ENCODE measurements at places on chromosomes 6 and 20.

DNA sequence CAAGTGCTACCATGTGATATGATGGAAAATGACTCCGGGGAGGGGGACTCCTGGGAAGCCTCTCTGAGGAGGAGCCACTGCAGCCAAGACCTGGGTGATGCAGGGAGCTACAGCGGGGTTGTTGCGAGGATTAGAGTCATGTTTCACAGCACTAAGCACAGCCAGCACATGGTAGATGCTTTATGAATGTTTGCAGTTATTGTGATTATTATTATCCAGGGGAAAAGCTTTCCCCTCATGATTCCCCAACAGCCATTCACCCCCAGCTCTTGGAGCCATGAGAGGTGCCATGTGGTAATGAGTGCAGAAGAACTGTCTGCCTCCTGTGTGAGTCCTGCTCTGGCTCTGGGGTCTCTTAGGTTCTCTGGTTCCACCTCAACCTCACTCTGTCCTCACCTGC is 39.9 kb downstream of the RSPO4 start:
- DNase-seq = no peak

DNA sequence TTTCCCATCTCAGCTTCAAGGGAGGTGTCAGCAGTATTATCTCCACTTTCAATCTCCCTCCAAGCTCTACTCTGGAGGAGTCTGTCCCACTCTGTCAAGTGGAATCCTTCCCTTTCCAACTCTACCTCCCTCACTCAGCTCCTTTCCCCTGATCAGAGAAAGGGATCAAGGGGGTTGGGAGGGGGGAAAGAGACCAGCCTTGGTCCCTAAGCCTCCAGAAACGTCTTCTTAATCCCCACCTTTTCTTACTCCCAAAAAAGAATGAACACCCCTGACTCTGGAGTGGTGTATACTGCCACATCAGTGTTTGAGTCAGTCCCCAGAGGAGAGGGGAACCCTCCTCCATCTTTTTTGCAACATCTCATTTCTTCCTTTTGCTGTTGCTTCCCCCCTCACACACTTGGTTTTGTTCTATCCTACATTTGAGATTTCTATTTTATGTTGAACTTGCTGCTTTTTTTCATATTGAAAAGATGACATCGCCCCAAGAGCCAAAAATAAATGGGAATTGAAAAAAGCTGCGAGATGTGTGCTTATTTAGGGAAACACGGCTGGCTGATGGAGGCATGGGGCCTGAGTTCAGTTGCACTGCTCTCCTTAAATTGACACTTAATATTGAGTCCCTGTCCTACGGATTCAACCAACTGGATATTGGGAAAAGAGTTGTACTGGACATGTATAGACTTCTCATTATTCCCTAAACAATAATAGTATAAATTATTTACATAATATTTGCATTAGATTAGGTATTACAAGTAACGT is 4.9 kb downstream of the TUBB start:
- no peak for DNase-seq

DNA sequence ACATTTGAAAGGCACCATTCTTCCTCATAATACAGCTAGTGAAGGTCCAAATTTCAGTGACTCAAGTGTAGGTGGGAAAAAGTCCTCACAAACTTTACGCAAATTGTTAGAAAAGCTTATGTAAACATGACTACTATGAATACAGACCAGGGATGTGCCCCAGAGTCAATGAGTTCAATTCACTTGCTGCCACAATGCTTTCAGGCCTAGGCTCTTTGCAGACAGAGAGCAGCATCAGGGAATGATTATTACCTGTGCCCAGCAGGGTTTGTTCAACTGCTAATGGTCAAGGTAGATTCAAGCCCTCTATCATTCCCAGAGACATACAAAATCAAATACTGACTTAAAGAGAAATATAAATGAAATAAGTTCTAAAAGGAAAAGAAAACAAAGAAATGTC is 84.0 kb downstream of the LAMA2 start:
- no peak for DNase-seq

DNA sequence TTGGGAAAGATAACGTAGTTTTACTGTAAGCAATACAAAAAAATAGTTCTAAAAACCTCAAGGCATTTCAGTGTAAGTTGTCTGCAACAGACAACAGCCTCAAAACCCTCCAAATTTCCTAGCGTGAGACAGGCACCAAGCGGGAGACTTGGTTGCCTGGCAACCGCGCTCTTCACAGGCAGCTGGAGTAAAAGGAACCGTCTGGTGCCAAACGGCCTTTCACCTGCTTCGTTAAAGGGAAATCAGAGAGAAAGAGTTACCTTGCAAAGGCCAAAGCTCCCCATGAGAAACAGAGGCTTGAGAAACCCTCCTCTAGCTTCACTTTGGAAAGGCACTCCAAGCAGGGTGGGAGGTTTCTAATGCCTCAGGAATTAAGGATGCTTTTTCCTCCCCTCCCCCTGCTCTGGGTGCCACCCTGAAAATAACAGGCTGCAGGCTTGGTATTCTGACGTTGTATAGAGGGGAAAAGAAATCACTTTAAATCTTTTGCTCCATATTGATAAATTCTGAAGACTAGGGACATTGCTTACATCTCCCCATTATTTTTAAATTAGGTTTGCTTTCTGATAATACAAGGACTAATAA is 129.7 kb upstream of the UFL1 start:
- DNase-seq = no peak

DNA sequence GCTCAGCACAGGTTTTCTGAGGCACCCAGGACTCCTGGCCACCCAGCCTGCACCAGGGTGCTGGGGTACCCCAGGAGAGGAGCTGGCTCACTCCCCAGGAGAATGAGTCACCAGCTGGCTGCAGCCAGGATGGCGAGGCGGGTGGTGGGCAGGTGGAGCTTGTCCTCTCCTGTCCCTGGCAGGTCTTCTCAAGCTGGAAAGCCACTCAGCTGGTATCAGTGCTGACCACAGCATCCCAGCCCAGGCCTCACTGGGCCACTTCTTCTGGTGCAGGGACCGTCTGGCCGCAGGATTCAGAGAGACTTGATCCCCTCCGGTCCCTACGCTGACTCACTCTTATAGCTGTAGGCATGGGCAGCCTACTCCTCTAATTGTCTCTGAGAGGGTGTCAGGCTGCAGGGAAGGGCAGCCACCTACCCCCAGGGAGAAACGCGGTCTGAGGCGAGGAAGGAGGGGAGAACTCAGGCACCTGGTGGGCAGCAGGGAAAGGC is 22.2 kb downstream of the TFEB start:
- peak; percentile 47 for DNase-seq

DNA sequence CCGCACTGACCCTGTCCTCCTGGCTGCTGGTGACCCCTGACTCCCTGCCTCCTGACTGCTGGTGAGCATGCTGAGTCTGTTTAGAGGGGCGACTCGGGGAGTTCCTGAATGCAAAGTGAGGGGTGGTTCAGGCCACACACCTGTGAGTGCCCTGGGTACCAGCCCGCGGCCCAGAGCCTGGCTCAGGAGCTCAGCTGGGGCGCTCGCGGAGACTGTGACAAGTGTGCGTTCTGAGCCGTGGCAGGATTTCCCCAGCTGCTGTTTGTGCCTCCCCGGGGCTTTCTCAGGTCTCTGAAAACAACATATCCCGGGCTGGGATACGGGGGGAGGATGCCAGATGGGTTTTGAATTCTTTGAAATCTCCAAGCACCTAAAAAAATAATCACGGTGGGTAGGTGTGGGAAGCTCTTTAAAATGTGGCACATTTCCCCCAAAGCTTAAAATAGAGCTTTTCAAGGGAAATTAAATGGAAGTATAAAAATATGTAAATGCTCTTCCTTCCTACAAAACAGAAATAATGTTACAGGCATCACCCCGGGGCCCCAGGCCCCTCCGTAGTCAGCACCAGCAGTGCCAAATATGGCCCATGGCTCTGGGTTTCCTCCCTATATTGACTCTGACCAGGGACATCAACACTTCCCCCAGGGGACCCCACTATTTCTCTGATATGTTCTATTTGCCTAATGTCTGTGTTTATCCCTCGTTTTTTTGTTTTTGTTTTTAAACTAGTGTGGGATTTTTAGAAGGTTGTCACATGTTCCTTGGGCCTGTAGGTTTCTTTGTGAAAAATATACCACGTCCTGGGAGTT is 49.9 kb upstream of the TAGAP start:
- no peak for DNase-seq

GRCh38 chr6:6522709-6523108 is 65.8 kb upstream of the LY86 start:
- no peak for DNase-seq

GRCh38 chr6:85192186-85192585 is 257.7 kb upstream of the NT5E start:
- DNase-seq = no peak

DNA sequence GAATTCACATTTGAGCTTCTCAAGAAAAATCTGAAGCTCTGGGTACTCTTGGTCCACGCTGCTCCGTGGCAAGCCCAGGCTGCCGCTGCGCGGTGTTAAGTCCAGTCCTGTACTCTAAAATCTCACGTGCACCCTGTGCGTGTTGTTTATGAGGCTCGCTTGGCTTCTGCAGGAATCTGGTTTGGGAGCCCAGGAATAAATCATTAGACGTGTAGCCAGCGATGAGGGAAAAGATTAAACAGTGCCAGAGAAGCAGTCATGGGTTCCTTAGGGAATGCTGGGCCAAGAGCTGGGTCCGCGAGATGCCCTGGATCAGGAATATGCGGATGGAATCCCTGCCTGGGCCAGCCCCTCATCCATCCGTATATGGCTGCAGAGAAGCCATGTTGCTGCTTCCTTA is 87.3 kb downstream of the KCNB1 start:
- no peak for DNase-seq

GRCh38 chr6:87789198-87789899 is 87.3 kb upstream of the AKIRIN2 start:
- DNase-seq = peak; percentile 79

- DNase-seq = no peak
Measured at GRCh38 chr6:158411998-158412397, 99.7 kb downstream of the TULP4 start.

DNA sequence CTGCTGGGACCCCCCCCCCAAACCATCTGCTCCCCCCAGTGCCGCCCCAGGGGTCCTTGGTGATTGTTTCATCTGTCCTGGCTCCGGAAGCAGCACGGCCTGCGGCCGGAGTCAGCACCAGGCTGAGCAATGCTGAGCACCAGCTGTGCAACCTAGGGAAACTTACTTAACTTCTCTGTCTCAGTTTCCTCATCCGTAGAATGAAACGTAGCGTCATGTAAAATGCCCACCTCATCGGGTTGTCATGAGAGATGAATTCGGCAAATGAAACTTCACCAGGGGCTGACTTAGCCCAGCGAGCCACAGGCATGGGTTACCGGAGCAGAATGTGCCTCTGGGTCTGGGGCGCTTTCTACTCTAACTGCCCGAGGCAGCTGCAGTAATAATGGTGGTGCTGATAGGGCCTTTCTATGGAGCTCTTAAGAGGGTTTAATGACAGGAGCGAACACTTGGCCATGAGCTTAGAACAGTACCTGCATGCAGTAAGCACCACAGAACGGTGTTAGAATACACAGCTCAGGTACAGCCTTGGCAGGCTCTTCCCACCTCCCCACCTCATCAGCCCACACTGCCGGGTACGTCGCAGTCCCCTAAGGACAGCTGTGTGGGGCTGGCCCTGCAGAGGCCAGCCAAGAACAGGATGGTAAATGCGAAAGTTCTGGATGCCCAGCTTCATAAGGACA is 1.7 kb downstream of the THBS2 start:
- no peak for DNase-seq
